ENCODE measurements at places on chromosomes 1 and 21.

DNA sequence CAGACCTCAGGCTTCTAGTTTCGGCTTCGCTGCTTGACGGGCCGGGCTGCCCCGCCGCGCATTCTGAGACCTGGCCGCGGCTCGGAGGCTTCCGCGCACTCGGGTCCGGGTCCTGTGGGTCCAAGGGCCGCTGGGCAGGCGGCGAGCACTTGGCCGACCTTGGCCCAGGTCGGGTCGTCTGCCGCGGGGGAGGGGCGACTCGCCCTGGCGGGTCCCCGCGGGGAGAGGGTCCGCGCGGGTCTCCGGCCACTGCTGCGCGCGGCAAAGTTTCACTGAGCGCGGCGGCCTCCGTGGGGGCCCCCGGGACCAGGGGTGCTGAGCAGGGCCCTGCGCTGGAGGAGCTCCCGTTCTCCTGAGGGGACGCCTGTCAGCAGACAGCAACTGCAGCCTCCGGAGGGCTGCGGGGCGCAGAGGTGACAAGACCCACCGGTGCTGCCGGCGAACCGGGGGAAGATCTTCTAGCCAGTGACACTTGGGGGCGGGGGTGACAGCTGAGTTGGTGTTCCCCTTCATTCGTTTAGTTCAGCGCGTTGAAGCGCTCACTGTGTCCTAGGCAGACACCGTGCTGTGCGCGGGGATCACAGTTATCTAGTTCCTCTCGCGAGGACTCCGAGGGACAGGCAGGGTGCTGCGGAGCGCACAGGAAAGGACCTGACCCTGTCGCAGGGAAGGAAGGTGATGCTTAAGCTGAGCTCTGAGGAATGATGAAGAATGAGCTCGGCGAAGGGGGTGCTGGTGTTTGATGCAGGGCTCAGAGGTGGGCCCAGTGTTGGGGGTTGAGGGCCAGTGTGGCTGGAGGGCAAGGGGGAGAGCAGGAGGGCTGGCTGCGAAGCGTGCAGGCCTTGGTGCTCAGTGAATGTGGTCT, 725 bp downstream of the MTFR1L start:
- DNase-seq, result no peak

- no peak for DNase-seq
Observed at GRCh38 chr1:224300346-224300745, 29.6 kb downstream of the NVL start.

GRCh38 chr1:63821091-63822005, 47.5 kb downstream of the ROR1 start:
- DNase-seq, result no peak

DNA sequence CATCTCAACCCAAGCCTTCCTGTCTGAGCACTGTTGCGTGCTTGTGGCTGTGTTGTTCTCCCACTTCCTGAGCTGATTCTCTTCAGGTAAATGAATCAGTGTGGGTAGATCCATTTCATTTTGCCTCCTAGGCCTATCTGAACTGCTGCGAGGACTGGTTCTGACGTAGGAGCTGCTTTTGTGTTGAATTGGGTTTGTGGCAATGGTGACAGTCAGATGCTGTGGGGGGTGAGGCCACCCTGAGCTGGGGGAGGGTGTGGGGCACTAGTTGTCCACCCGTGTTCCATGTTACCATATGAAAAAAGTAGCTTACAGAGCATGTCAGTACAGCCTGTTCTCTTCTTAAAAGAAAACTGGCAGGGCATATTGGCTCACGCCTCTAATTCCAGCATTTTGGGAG, 81.5 kb downstream of the MRPS6 start:
- no peak for DNase-seq

DNA sequence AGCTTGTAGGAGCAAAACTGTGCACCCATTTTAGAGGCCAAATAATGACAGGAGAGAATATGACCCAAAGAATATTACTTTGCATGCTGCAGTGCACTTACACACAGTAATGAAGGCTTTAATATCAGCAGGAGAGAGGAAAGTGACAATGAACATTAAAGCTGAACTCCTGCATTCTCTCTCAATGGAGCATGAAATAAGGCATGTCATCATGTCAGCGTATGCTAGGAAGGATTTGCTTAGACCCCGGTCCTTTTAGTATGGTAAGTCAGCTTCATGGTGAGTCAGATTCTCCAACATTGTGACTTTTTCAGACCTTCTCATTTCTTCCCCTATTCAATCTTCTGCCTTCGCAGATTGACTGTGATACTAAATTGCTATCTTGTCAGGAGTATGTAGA, 210.7 kb upstream of the TMPRSS15 start:
- DNase-seq, result no peak

- DNase-seq, result no peak
Observed at GRCh38 chr1:59767119-59767518, 47.6 kb upstream of the HOOK1 start.

DNA sequence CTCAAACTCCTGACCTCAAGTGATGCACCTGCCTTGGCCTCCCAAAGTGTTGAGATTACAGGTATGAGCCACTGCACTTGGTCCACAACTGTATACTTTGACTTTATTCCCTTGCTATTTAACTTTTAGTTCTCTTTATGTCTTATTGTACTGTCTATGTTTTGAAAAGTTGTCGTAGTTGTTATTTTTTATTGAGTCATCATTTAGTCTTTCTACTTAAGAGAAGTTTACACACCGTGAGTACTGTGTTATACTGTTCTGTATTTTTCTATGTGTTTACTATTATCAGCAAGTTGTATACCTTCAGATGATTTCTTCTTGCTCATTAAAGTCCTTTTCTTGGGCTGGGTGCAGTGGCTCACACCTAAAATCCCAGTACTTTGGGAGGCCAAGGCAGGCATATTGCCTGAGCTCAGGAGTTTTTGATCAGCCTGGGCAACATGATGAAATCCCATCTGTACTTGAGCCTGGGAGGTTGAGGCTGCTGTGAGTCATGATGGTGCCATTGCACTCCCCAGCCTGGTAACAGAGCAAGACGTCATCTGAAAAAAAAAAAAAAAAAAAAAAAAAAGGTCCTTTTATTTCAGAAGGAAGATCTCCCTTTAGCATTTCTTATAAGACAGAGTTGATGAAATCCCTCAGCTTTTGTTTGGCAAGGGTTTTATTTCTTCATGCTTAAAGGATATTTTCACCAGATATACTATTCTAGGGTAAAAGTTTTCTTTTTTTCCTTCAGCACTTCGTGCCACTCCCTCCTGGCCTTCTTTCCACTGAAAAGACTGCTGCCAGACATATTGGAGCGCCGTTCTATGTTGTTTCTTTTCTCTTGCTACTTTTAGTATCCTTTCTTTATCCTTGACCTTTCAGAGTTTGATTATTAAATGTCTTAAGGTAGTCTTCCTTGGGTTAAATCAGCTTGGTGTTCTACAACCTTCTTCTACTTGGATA, 47.6 kb downstream of the TNFSF18 start:
- no peak for DNase-seq

DNA sequence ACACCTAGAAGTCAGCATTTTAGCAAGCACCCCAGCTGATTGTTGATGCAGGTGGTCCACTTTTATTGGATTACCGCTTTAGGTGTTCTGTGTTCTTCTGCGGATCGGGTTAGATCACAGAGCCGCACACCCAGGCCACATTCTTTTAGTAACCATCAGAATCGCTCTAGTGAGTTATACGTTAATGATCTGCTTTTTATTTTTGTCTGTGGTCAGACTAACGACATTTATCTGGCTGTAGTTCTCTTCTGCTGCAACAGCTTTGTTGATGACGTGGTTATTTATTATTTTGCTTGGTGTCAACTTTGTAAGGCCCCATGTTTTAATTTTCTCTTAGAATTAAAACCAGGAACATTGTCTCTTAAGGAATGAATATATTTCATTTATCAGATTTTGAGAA, 18.2 kb downstream of the SCCPDH start:
- DNase-seq, result no peak

- DNase-seq, result no peak
Observed at GRCh38 chr1:33410091-33410701, 20.7 kb downstream of the PHC2 start.

- DNase-seq, result no peak
Observed at GRCh38 chr1:3034728-3035562, 13.7 kb downstream of the ACTRT2 start.

DNA sequence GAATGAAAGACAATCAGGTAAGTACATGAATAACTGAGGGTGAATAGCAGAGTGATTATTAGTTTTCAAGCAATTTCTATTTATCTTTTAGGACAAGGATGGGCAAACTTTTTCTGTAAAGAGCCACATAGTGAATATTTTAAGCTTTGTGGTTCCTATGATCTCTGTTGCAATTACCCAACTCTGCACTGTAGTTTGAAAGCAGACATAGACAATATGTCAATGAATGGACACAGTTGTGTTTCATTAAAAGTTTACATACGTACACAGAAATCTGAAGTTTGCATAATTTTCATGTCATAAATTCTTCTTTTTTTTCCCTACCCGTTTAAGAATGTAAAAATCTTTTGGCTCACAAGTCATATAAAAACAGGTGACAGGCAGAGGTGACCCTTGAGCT, 71.4 kb downstream of the ZNF281 start:
- no peak for DNase-seq

DNA sequence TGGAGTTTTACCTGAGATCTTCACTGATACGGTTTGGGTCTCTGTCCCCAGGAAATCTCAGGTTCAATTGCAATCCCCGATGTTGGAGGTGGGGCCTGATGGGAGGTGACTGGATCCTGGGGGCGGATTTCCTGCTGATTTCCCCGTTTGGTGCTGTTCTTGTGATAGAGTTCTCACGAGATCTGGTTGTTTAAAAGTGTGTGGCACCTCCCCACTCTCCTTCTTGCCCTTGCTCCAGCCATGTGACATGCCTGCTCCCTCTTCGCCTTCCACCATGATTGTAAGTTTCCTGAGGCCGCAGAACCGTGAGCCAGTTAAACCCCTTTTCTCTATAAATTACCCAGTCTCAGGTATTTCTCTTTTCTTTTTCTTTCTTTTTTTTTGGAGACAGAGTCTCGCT, 126.4 kb upstream of the SLC45A1 start:
- DNase-seq, result no peak

- no peak for DNase-seq
Observed at GRCh38 chr21:26210614-26211013, 40.0 kb upstream of the APP start.

DNA sequence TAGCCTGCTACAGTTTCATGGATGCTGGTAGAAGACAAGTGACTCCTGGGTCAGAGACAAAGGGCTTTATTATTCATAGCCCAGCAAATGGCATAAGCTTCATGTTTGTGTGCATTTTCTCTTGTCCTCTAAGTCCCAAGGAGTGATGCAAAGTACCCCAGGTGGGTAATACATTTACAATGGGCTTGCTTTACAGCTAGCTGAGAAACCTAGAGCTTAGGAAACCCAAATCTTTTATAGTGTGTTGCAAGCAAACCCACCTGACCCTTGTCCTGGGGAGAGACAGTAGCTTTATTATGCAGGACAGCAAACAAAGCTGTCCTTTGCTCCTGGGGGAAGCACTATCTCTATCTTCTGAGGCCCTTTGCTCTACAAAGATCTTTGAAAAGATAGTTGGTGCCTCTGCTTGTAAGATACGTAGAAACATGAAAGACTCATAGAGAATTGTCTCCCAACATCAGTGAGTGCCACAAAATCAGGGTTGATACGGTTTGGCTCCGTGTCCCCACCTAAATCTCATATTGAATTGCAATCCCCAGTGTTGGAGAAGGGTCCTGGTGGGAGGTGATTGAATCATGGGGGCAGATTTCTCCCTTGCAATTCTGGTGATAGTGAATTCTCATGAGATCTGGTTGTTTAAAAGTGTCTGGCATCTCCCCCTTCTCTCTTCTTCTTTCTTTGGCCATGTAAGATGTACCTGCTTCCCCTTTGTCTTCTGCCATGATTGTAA, 315.8 kb upstream of the USP24 start:
- DNase-seq, result no peak

DNA sequence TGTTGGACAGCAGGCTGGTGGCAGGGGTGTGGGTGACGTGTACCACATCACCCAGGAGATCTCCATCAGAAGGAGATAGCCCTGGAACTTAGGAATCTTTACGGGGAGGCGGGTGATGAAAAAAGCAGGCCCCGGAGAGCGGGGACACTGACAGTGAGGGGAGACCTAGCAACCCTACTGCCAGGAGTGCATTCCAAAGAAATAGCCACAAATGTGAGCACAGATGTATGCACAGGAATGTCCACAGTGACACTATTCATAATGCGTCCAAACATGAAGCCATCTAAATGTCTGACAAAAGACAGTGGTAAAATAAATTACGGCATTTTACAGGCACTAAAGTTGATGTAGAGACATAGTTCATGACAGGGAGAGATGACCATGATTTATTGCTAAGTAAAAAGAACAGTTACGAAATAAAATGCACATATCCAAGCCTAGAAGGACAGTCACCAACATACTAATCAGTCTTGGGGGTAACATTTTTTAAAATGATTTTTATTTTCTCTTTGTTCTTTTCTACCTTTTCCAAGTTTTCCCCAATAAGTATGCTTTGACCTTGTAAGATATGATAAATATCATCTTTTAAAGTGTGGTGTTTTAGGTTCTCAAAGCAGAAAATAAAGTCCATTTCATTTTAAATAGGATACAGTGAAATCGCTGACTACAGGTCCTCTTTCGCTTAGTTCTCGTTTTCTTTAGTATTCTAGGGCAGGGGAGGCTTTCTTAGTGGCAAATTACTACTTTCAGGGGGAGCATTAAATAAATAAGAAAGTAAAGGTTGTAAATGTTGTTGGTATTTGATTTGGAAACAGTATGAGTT, 21.3 kb downstream of the CD247 start:
- DNase-seq, result no peak

DNA sequence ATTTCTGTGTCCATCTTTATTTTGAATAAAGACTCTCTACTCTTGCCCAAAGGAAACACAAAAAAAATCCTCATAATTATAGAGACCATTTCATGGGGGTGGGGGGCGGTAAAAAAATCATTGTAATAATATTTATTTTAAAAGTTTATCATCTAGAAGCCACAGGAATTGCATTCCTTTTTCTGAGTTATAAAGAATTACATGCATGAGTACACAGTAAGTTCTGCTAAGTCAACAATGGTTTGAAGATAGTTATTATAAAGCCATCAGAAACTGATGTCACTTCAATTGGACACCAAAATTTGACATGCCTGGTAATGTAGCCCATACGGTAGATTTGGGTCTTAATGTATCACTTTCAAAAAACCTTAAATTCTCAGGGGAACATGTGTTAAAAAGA, 478.1 kb upstream of the NR5A2 start:
- DNase-seq, result no peak
